ENCODE measurements at places on chromosomes 3 and 15.

GRCh38 chr15:72203507-72203837 is 5.9 kb upstream of the GRAMD2A start:
- DNase-seq, result no peak

DNA sequence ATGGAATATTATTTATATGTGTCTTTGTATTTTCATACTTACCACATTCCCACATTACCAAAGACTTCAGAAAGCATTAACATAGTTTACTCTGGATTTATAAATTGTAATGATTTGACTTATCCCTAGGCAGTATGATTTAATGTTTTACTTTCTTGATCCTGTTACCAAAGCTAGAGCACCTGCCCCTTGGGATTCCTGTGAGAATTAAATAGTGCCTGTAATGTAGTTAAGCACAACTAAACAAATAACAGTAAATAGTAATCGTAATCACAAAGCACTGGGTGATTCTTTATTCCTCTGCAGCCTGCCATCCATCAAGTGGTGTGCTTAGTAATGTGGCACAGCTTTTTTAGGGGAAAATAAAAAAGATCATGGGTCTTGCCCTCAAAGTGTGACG is 39.1 kb downstream of the ATP2C1 start:
- DNase-seq, result no peak

GRCh38 chr3:87901141-87901540 is 157.7 kb downstream of the CGGBP1 start:
- DNase-seq, result no peak

GRCh38 chr15:75675579-75676404 is 28.1 kb downstream of the SNX33 start:
- DNase-seq, result no peak

DNA sequence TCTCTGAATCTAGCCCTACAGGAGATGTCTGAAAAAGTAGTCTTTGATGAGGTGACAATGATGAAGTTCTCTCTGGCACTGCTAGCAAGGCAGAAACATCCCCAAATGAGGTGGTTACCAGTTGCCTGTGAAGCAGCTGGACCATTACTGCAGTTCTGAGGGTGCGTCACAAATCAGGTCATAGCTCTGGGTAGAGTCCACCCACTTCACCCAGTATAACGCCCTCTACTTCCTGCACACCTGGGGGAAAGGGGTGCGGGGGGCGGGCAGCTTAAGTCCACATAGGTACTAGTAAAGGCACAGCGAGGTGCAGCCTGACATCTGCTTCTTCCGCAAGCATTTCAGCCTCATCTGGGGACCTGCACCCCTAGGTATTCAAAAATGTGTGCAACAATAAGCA is 13.4 kb upstream of the SATB1 start:
- DNase-seq, result no peak

All from GM12864 (cell line).